ENCODE measurements at places on chromosomes 2 and 18.
A peak's percentile ranks its signal among the peaks of the same experiment; 100 is the strongest.

DNA sequence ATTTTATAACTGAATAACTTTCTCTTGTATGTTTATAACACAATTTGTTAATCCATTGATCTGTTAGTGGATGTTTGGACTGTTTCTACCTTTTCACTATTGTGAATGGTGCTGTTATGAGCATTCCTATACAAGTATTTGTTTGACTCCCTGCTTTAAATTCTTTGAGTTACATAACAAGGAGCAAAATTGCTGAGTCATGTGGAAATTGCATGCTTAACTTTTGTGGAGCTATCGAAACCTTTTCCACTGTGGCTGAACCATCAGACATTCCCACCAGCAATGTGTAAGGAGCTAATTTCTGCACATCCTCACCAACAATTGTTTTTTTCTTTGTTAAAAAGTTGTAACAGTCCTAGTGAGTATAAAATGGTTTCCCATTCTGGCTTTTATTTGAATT is 415.5 kb downstream of the CBLN2 start:
- DNase-seq = no peak

DNA sequence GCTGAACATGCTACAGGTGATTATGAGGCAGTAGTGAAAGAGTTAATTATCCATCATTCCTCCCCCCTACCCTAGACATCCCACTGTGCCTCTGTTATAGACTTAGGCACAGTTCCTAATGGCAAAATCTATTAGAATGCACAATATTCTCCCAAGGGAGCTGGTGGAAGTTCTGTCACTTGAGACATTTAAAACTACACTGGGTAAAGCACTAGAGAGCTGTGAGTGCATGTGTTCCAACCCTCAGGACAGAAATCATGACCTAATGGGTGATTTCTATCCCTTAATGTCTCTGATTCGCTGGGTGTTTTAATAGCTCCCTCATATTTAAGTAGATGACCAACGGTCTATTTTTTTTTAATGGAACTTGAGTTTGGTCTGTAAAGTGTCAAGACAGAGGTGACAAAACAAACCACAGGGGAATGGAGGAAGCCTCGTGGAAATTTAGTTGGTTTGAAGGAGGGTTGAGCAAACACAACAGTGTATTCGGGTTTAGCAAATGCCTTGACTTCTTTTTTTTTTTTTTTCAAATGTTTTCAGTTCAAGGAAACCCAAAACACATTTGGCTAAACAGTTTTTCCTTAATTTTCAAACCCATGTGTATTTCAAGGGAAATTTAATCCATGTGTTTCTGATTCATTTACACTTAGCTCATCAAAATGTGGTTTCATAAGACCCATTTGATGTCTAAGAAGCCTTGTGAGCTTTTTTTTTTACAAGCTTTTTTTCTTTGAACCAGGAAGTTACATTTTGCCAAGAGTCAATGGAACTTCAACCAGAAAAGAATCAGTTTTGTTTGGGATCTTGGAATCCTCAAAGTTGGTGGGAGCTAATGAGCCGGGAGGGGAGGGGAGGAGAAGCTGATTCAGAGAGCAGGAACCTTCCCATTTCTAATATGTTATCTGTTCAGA is 665.1 kb upstream of the ZEB2 start:
- no peak for DNase-seq

GRCh38 chr2:236686561-236686960 is 116.9 kb downstream of the ACKR3 start:
- no peak for DNase-seq

- no peak for DNase-seq
These were observed 20.8 kb downstream of the ANO7 start for GRCh38 chr2:241209271-241209670.

- no peak for DNase-seq
These were observed 171.3 kb downstream of the DLGAP1 start for GRCh38 chr18:4283746-4284291.

- no peak for DNase-seq
These were observed 465.0 kb downstream of the CCDC85A start for GRCh38 chr2:56648802-56649201.

- DNase-seq = no peak
These were observed 71.3 kb downstream of the VWA3B start for GRCh38 chr2:98158305-98158704.

DNA sequence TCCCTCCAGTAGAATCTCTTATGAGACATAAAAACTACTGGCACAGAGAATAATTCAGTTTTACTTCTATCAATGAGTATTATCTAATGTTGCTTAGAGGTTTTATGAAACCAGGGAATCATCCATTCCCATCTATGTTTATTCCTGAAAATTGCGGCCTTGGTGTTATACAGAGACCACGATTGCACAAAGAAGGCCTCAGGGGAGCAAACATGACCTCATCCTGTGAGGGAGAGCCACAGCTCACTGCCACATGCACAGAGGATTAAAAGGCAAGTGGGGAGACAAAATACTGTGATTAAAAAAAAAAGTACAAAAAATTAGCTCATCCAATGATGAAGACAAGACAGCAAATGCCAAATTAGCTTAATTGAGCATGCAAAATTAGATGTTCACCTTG is 111.8 kb upstream of the SLC35G4 start:
- no peak for DNase-seq

DNA sequence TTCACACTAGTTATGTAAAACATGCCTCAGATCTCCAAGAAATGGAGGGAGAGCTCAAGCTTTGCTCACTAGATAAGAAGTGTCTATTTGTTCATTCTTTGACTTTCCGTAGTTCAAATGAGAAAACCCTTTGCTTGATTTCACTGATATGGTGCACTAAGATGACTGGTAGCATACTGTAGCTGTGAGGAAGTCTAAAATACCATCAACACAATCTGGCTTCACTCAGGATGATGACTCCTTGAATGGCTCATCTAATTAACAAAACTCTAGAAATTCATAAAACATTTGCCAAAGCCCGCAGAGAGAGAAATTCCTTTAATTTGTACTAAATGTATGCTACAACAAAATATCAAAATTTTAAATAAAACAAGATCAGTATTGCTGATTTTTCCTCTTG is 152.8 kb upstream of the STK17B start:
- DNase-seq = no peak

DNA sequence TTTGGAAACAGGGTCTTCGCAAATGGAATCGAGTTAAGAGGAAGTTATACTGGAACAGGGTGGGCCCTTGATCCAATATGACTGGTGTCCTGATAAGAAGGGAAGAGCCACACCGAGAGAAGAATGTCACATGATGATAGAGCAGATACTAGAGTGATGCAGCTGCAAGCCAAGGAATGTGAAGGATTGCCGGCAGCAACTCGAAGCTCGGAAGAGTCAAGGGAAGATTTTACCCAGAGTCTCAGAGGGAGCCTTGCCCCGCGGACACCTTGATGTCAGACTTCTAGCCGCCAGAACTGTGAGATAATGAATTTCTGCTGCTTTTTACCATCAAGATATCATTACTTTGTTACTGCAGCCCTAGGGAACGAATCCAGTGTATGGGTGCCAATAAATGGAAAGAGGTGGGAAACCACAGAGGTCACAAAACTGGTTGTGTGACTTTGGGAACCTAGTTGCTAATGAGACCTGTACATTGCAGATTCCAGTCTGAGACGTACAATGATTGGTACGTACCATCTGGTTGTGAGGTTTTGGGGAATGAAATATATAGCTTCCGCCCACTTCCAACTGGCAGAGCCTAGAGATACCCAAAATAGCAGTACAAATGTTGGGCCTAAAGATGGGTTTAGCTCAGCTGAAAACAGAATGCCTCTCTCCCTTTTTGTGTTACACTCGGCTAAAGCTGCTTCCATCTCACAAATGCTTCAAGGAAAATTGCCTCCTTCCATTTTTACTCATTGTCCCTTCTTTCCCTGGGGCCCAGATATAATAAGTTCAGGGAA is 28.6 kb upstream of the VWA3B start:
- DNase-seq = no peak

- no peak for DNase-seq
These were observed 262.8 kb downstream of the KCNE4 start for GRCh38 chr2:223314811-223315210.

DNA sequence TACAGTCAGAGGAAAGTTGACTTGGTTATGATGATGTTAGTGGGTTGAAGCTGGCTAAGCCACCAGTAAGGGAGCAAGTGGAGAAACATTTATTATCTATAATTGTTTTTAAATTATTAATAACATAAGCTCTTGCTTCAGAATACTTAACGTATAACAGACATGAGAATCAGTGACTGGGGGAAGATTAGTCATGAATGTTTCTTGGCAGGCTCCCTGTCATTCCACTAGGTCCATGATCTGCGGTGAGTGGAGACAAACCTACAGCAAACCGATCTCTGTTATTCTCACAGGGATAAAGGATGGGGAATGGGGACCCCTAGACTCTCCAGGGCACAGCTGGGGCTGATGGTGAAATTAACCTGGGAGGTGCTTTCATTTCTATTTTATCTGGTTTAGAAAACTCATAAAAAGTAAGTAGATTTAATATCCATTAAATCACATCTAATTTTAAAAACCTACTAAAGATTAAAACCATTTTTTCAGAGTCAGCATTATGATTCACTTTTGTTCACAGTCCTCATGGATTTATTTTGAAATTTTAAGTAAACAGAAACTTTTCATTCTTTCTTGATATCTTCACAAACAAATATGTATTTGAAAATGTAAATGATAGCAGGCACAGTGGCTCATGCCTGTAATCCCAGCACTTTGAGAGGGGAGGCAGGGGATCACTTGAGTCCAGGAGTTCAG is 420.3 kb downstream of the PTPRM start:
- DNase-seq = no peak

GRCh38 chr18:48356909-48357631 is 52.1 kb downstream of the ZBTB7C start:
- DNase-seq = no peak

DNA sequence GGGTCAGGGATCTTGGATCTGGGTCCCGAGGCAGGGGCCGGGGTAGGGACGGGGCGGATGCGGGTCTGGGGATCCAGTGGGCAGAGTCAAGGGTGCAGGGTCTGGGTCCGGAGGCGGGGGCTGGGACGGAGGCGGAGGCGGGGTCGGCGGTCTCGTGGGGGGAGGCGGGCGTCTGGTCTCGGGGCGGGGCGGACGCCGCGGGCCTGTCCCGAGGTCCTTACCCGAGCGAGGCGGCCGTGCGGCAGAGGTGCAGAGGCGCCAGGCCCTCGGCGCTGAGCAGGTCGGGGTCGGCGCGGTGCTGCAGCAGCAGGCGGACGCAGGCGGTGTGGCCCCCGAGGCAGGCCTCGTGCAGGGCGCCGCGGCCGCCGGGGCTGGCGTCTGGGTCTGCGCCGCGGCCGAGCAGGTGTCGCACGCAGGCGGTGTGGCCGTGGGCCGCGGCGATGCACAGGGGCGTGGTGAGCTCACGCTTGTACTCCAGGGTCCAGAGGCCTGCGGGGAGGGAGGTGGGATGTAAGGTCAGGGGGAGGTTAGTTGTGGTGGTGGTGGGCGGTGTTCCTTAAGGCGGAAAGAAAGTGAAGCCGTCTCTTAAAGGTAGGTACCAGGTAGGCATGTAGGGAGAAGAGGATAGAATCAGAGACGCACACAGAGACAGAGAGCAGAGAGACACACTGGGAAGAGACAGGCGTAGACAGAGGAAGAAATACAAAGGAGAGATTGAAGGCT is 26.6 kb downstream of the ASB18 start:
- DNase-seq = no peak

- DNase-seq = no peak
These were observed 87.3 kb upstream of the LDLRAD4 start for GRCh38 chr18:13131283-13131682.

DNA sequence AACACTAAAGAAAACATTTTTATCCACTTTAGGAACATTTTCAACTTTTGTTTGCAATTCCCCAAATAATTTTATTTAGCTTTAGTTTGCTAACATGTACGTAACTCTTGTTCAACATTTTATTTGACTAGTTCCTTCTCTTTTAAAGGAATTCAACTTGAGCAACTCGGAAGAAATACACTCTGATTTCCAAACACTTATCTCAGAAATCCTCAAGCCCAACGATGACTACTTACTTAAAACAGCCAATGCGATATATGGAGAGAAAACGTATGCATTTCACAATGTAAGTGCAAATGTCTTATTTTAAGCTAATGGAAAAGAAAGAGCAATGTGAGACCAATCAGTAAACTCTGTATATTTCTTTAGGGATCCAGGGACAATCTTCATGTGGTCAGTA is 10.1 kb downstream of the SERPINB10 start:
- DNase-seq = no peak

DNA sequence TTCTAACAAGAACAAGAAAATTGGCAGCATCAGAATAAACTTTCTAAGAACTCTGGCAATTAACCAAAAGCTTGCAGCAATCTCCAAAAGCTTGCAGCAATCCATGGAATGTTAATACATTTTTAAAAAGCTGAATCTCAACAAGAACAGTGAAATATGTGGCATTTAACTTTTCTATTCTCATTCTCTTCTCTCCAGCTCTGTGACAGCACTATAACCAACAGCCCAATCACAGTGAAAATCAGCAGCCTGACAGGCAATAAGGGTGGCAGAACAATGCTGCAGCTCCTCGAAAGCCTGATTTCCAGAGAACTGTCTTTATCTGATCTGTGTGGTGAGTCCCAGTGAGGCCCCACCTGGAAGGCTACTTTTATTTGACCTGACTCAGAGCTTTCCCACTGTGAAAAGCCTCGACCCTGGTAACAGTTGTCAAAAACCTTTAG is 60.0 kb downstream of the TMEM131 start:
- DNase-seq = no peak

DNA sequence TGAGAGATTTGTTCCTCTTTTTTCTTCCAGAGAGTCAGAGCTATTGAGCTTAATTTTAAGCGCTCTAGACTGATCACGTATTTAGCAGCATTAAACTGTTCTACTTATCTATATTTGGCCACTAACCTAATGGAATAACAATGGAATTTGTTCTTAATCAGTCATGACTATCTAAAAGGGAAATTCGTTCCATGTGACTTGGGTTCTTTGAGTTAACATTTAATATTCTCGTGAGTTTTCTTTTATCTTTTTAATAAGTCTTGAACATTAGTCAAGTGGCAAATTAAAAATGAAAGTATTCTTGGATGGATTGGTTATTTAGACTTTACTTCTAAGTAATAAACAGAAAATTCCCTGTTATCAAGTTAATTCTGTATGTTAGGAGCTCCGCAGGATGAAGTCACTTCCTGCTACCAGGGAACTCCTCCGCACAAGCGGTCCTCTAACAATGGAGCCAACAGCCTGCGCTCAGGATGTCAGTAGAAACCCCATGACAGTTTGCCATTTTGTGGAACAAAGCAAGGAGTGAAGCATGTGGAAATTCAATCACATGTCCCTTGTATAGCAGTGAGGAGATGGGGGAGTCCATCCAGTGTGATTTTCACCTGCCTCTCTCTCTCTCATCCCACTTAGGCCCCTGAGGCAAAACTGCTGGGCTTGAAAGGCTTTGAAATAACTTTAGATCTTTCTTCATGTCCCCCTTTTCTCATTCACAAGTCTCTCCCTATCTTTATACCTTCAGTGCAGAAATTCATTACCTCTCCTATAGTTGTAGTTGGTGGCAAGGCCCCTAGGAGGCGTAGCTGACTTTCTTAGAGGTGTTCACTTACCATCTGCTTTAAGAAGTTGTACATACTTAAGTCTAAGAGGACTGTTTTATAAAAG is 138.1 kb downstream of the WDR7 start:
- peak; percentile 7 for DNase-seq

DNA sequence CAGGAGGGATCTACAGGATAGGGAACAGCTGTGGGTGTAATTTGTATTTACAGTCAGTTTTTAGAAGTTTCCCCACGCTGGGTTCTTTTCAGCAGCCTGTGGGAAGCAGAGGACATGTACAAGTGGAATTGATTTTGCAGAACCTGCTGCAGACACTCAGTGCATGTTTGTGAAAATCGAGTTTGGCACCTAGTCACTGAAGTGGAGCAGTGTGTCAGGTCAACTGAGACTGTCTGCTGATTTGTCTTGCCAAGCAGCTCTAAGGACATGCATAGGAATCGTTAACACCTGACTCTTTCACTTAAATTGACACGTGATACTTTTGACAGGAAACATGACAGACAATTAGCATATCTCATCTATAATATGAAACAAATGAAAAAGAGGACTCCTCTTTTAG is 416.6 kb downstream of the TMX3 start:
- DNase-seq = no peak

Data from GDM1 (cell line).